Osteoblast (primary cell): ENCODE measurements at places on chromosomes 6 and 20. TPM values are rescaled to one million over a fixed set of nuclear protein-coding genes. Genes with fewer than 3 reads are reported as not detected.

DNA sequence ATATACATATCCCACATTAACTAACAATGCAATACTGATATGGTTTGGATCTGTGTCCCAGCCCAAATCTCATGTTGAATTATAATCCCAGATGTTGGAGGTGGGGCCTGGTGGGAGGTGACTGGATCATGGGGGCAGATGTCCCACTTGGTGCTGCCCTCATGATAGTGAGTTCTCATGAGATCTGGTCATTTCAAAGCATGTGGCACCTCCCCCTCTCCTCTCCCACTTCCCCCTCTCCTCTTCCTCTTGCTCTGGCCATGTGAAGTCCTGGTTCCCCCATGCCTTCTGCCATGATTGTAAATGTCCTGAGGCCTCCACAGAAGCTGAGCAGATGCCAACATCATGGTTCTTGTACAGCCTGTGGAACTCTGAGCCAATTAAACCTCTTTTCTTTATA lies 71.2 kb downstream of the FYN start:
- H3K27me3 ChIP-seq: no peaks in the 10 kb centered on the region
- no peak overlapping the region for H3K27ac ChIP-seq
- no peak for DNase-seq
- peaks cover 64% of the 10 kb centered on the region for H3K4me1 ChIP-seq
- no peak overlapping the region for H3K4me3 ChIP-seq

SLC22A7 gene
- not detected in 2 replicates for total RNA-seq

DNA sequence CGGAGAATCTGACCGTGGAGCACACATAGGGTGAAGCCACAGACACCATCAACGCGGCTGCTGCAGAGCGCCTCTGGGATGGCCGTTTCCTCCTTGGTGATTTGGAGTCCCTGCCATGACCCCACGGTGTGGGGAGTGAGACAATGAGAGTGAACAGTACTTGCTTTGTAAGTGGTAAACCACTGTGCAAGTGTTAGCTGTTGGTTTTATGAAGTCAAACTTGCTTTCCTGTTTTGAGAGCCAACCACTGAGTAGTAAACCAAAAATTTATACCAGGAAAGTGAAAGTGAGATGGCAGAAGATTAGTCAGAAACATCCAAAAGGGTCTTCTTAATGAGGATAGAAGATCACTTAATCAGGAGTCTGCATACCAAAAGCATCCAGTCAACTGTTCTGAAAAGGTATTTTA lies 160.7 kb downstream of the FOXC1 start:
- no peak for DNase-seq
- H3K27me3 ChIP-seq: no peaks in the 10 kb centered on the region
- H3K36me3 ChIP-seq: no peaks in the 10 kb centered on the region
- H3K4me1 ChIP-seq: peaks cover 31% of the 10 kb centered on the region

FAM110A gene
- total RNA-seq: 8.5 and 9.8 TPM in 2 replicates

DNA sequence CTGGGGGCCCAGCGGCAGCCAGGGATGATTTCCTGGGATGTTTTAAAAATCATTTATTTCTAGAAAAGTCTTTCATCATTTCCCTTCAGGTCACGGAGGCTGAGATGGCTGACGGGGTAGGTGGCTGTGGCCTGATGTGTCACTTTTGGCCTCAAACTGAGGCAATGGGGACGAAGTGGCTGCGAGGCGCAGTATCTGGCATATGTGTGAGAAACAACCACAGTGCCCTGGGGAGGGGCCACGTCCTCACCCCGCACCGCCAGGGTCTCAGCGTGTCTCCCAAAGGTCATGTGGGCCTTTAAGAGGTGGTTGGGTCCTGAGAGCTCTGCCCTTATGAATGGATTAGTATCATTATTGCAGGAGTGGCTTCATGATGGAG lies 120.0 kb downstream of the CEBPB start:
- no peaks in the 10 kb centered on the region for H3K27me3 ChIP-seq
- no peak for DNase-seq
- H3K4me1 ChIP-seq: peaks cover 42% of the 10 kb centered on the region

GRCh38 chr20:31547017-31547675 lies 32.9 kb downstream of the HM13 start:
- H3K4me3 ChIP-seq: peak overlapping the region; percentile 75
- peaks cover 42% of the 10 kb centered on the region for H3K4me1 ChIP-seq
- H3K27me3 ChIP-seq: no peaks in the 10 kb centered on the region
- H3K36me3 ChIP-seq: peaks cover 68% of the 10 kb centered on the region

DNA sequence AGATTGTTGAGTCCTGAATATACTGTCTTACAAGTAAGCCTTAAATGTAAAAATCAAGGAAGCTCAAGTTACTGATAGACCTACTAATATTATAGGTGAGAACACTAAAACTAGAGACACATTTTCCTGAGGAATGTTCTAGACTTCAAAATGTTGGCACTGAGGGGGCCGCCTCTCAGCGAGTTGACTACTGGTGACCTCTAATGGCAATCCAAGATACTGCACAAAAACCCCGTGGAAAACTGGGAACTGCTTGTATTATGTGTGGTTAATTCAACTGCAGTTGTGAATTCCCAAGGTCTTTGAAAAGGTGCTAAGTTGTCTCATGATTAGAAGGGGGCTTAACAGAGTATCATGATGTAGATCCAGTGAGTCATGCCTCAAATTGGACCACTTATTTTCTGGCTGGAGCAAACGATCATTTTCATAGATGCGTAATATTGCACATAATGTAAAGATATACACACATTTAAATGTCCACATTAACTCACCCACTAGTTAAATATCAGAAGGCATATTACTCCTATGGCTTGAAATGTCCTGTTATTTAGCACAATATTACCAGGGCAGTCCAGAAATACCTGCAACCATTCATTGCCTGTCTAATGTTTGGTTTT lies 336.2 kb downstream of the FOXA2 start:
- no peaks in the 10 kb centered on the region for H3K27me3 ChIP-seq
- no peak overlapping the region for H3K27ac ChIP-seq
- DNase-seq: no peak
- H3K36me3 ChIP-seq: no peaks in the 10 kb centered on the region
- H3K4me1 ChIP-seq: no peaks in the 10 kb centered on the region
- H3K4me3 ChIP-seq: no peak overlapping the region

BPI gene
- under 0.01 TPM in 1 of 2 replicates, not detected in the other for total RNA-seq

DNA sequence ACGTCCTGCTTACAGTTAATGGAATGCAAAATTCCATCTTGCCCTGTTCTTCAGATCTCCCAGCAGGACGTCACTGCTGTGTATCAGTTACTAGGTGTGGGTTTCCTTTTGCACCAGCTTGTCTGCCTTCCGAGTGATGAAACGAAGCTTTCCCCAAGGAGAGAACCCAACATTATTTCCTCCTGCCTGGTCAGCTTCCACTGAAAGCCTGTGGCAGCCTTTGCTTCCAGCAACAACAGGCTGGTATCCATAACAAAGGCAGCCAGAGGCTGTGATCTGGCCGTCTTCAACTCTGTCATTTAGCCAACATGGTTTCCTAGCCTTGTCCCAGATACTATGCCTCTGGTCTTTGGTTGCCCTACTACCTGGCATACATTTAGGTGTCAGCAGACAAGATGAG lies 78.9 kb upstream of the HEY2 start:
- H3K36me3 ChIP-seq: no peaks in the 10 kb centered on the region
- H3K27ac ChIP-seq: no peak overlapping the region

EPHA7 gene
- 0.29 TPM in 1 of 2 replicates, not detected in the other for total RNA-seq

DNA sequence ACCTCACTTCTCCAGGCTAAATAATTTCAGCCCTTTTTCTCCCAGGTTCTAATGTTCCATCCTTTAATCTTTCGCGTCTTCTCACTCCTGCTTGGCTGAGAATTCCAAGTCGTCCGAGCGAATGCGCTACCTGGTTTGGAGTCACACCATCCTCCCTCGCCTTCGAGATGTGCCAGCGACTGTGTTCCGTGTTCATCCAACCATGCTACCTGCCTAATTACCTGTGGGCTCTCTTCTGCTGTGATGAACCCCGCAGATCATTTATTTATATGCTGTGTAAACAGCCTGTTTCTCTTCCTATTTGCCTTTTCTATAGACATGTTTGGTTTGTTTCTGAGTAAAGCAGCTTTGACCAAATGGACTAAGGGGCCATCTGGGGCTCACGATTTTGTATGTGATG lies 83.5 kb upstream of the TMEM181 start:
- peaks cover 20% of the 10 kb centered on the region for H3K4me1 ChIP-seq
- H3K27me3 ChIP-seq: no peaks in the 10 kb centered on the region
- H3K27ac ChIP-seq: no peak overlapping the region
- DNase-seq: no peak

DNA sequence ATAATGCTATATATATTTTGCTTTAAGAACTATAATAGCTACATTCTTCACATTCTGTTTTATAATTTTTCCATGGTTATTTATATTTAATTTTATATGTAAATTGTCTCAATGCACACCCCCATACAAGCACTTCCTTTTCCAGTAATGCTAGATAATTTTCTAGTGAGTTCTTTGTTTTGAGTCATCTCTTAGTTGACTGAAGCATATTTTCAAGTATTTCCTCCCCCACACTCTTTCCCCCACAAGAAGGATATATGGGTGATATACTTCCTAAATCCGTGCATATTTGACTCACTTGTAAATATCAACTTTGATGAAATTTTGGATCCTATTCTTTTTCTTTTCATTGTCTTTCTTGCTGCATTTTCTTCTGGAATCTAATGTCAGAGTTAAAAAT lies 82.1 kb upstream of the SRSF6 start:
- no peaks in the 10 kb centered on the region for H3K36me3 ChIP-seq
- H3K4me1 ChIP-seq: peaks cover 22% of the 10 kb centered on the region
- H3K4me3 ChIP-seq: no peak overlapping the region
- no peak for DNase-seq
- peak overlapping the region; percentile 12 for H3K27ac ChIP-seq

CUL9 gene
- 34.4 and 34.5 TPM in 2 replicates for total RNA-seq

FAXC gene
- total RNA-seq: 0.88 and 1.1 TPM in 2 replicates

- H3K4me3 ChIP-seq: no peak overlapping the region
- no peaks in the 10 kb centered on the region for H3K36me3 ChIP-seq
- peaks cover 63% of the 10 kb centered on the region for H3K4me1 ChIP-seq
Observed at GRCh38 chr6:129643968-129644367, 66.0 kb downstream of the ARHGAP18 start.

DNA sequence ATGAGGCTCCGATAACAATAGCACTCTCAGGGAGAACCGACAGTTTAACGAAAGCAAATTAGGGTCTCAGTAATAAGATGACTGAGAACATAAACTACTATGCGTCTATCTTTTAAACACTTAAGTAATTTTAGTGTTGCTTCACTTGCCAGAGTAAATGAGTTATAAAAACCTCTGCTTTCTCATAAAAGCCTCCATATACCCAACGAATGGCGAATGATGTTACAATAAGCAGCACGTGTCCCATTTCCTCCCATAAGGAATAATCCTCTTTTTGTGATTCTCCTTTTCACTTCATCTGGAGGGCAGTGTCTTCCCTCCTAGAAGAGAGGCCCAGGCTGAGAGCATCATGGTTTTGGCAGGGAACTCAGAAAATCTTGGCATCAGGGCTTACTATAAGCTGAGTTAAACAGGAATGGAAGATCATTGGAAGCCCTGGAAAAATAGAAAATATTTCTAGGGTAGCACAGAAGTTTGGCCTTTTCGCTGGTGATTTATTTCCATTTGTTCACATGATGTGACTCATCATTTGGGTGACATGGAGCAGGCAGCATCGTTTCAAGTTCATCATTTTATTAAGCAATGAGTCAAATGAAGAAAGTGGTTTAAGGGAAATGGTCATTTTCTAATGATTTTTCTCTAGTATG lies 255.4 kb downstream of the ATXN1 start:
- H3K36me3 ChIP-seq: no peaks in the 10 kb centered on the region
- DNase-seq: peak; percentile 87
- H3K27me3 ChIP-seq: no peaks in the 10 kb centered on the region
- H3K4me3 ChIP-seq: no peak overlapping the region
- H3K27ac ChIP-seq: peak overlapping the region; percentile 54

PRDM13 gene
- total RNA-seq: not detected in 2 replicates

DNA sequence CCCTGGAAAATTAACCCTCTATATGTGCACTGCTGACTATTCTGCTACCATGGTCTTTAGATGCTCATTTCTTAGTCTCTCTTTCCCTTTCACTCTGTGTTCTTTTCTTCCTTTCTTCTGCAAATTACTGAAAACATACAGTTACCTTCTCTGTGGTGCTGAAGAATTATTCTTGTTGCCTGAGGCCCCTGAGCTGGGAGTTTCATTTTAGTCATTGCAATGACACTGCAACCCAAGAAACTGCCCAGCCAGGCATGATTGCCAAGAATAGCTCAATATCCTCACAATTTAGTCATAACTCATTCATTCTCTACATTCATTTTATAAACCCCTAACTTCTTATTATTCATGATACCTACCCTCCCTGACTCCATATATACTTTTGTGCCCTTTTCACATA lies 245.8 kb upstream of the RAB32 start:
- no peaks in the 10 kb centered on the region for H3K36me3 ChIP-seq
- H3K27ac ChIP-seq: no peak overlapping the region
- H3K27me3 ChIP-seq: no peaks in the 10 kb centered on the region

DNA sequence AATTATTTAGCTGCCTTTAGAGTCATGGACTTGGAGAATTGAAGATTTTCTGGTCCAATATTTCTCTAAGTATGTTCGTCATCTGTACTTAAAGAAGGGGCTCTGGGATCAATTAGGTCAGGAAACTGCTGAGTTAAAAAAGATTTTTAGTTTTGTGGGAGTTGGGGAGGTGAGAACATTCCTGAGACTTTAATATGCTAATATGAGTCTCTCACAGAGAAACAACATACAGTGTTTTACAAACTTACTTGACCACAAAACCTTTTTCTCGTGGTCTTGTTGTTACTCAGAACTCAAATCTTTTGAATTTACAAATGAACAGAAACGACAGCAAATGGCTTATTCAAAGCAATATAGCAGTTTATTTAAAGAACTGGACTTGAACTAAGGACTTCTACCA lies 67.9 kb downstream of the LIN28B start:
- no peak overlapping the region for H3K4me3 ChIP-seq
- no peak overlapping the region for H3K27ac ChIP-seq
- H3K36me3 ChIP-seq: no peaks in the 10 kb centered on the region
- peaks cover 10% of the 10 kb centered on the region for H3K27me3 ChIP-seq
- no peaks in the 10 kb centered on the region for H3K4me1 ChIP-seq
